Activated T-helper 9 cell treated with anti-CD3 and anti-CD28 coated beads, Interleukin-2, amount 50 U/mL, for 16 hours (primary cell): ENCODE measurements at places on chromosomes 6 and 20.

- no peak for DNase-seq
These were observed 66.4 kb downstream of the STX11 start for GRCh38 chr6:144216668-144217218.

GRCh38 chr20:63740070-63740626 is 572 bp downstream of the SLC2A4RG start:
- DNase-seq: peak; percentile 33

DNA sequence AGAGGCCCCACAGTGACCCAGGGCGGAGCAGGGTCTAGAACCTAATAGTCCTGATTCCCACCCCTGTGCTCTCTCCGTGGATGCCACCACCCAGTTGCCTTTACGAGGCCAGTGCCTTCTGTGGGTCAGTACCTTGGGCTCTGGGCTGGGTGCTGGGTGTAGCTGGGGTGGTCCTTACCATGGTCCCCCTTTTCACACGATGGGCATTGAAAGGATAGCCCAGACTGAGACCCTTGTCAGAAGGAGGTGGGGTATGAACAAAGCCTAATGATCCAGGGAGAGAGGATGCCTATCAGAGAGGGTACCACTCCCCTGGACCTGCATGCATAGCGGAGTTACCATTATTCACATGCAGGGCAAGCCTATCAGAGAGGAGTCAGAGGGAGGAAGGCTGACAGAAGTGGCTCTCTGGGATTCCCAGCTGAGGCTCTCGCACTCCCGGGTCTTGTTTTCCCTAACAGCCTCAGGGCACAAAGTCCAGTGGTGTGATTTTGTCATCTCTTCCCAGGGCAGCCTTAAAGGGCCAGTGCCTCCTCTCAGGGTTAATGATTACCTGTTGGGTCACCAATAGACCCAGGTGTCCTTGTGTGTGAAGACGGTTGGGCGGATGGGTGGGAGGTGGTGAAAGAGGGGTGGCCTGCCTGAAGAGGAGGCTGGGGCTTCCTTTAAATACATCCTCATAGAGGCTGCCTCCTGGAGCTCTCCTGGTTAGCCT is 36.2 kb downstream of the VEGFA start:
- DNase-seq: no peak

GRCh38 chr6:156851454-156851921 is 74.3 kb downstream of the ARID1B start:
- no peak for DNase-seq

GRCh38 chr6:137407816-137408215 is 86.4 kb downstream of the OLIG3 start:
- DNase-seq: no peak
